Iris pigment epithelial cell (primary cell): ENCODE measurements at places on chromosomes 12 and 14.
A peak's percentile ranks its signal among the peaks of the same experiment; 100 is the strongest.

- no peak for DNase-seq
These were observed 10.0 kb upstream of the TBC1D30 start for GRCh38 chr12:64814432-64814831.

DNA sequence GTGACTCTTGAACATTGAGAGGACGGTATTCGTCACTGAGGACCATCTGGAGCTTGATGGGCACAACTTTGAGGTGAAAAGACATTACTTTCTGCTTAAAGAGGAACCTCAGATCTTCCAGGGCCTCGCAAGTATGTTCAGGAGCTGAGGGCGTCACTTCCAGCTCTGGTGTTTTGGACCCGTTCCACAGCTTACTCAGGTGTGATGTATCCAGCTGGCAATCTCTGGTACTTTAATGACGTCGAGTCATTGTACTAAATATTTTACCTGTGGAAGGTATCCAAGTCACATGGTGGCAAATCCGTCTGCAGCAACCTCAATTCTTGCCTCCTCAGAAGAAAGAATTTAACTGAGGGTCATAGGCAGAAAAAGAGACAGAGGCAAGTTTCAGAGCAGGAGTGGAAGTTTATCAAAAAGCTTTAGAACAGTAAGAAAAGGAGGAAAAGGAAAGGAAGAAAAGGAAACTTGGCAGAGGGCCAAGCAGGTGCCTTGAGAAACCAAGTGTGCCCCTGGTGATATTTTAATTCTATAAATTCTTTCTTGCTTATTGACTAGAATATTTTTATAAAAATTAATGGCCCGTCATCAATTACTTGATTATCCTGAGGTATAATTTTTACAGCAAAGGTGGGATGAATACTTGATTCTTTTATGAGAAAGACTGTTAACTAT lies 250.6 kb downstream of the AEBP2 start:
- no peak for DNase-seq

GRCh38 chr14:104314251-104314941 lies 176.0 kb downstream of the KIF26A start:
- no peak for DNase-seq

GRCh38 chr14:60175255-60175902 lies 10.2 kb upstream of the DHRS7 start:
- no peak for DNase-seq

DNA sequence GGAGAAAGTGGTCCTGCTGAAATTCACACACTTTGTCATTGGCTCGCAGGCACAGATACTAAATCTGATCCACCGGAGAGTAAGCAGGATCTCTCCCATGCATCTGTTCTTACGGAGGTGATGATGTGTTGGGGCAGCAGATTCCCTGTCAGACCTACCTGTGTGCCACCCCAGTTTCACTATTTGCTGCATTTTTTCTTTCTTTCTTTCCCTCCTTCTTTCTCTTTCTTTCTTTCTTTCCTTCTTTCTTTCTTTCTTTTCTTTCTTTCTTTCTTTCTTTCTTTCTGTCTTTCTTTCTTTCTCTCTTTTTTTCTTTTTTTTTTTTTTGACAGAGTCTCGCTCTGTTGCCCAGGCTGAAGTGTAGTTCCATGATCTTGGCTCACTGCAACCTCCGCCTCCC lies 37.4 kb downstream of the WSCD2 start:
- DNase-seq: no peak

- DNase-seq: no peak
These were observed 5.4 kb downstream of the UBR7 start for GRCh38 chr14:93212432-93212831.

- DNase-seq: no peak
These were observed 15.2 kb upstream of the EIF5 start for GRCh38 chr14:103318750-103319419.

DNA sequence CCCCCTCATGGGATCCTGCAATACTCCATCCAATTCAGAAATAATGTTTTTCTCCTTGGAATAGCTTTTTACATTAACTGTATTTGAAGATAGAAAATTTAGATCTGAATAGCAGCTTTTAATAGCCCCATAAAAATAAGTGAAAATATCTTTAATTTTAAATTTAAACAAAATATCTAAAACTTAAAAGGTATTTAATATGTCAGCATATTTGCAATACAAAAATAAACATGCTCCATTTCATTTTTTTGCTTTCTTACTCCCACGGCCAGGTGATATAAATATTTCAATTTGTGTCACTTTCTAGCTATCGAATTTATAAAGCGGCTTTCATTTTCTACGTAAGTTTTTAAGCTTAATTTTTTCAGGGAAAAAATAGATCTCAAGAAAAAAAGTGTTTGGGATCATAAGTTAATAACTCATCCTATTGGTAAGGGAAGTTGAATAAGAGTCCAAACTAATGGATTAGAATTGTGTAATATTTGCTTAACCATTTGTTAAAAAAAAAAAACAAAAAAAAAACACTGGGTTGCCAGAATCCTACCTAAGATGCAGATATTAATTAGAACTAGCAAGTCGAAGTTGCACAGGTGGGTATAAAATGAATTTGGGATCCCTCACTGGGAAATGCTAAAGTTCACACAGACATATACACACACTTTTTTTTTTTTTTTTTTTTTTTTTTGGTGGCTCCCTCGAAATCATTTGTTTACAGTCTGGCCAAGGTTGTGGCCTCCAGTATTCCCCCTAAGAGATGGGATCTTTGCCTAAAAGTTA lies 47.6 kb downstream of the PPP2R5C start:
- no peak for DNase-seq

GRCh38 chr14:24279301-24280186 lies 8.1 kb upstream of the RABGGTA start:
- DNase-seq: no peak

- no peak for DNase-seq
These were observed 56.5 kb upstream of the PAWR start for GRCh38 chr12:79747274-79747673.

DNA sequence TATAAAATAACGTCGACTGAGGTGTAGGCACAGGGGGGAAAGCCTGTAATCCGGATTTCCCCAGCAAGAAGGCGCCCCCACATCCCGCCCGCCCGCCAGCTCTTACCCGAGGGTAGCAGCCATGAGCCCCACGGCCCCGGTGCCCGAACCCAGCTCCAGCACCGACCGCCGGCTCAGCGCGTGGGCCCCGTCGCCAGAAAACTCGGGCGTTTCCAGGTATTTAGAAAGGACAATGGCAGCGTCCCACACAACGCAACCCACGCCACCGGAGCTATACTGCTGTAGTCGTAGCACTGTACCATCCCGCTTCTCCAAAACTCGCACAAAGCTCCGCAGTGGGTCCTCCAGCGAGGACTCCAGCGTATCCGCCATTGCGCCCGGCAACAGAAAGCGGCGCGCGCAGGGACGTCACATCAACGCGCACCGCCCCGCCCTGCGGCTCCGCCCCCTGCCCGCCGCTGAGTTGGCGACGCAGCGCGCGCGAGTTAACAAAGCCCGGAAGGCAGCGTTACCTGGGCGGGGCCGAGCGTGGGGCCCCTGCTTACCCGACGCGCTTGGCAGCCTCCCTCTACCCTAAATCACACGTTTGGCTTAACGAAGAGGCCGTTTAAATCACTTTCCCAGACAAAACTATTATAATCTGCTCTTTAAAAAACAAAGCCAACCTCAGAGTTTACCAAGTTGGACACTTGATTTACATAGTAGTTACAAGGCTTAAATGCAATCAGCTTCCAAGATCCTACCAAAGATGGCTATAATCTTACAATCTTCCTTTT lies at the start of gene VCPKMT:
TSS of gene VCPKMT (minus strand) at position 392 of the 776 bp plus-strand sequence. CDS start at position 372, 20 bp downstream.
- peak; percentile 90 for DNase-seq

GRCh38 chr12:106327309-106327869 lies 24.9 kb downstream of the TCP11L2 start:
- no peak for DNase-seq

- no peak for DNase-seq
These were observed 4.4 kb upstream of the FOS start for GRCh38 chr14:75274050-75274898.

- no peak for DNase-seq
These were observed 77.4 kb downstream of the CLIP1 start for GRCh38 chr12:122345042-122345441.

- DNase-seq: no peak
These were observed 80.8 kb upstream of the PPP1R12A start for GRCh38 chr12:80015660-80016059.

- DNase-seq: peak; percentile 88
These were observed 157.1 kb upstream of the CCND2 start for GRCh38 chr12:4116251-4117111.

DNA sequence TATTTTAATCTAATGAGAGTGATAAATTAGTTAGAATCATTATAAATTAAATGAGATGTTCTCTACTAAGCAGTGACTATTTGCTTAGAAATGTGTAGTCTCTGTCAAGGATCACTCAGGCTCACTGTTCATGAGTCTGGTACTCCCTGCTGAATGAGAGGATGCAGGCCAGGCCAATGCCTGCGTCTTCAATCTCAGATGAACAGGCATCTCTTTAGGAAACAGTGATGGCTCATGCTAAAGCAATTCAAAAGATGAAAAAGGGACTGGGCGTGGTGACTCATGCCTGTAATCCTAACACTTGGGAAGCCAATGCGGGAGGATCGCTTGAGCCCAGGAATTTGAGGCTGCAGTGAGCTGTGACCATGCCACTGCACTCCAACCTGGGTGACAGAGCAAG lies 106.8 kb downstream of the ZFC3H1 start:
- DNase-seq: peak; percentile 89

DNA sequence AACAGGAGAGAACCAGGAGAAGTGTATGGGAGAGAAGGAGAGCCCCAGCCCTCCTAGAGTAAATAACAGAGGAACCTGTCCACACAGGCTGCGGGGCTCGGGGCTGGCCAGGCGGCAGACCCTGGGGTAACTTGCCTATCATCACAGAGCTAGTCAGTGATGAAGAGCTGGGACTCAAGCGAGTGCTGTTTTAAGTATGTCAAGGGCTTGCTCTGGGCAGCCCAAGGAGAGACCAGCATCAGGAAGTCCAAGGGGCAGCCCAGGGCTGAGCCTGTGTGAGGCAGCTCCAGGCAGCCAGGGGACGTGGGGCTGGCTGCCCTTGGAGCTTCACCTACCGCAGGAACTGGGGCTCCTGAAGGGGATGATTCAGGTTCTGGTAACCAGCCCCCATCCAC lies 10.0 kb downstream of the VWF start:
- no peak for DNase-seq

DNA sequence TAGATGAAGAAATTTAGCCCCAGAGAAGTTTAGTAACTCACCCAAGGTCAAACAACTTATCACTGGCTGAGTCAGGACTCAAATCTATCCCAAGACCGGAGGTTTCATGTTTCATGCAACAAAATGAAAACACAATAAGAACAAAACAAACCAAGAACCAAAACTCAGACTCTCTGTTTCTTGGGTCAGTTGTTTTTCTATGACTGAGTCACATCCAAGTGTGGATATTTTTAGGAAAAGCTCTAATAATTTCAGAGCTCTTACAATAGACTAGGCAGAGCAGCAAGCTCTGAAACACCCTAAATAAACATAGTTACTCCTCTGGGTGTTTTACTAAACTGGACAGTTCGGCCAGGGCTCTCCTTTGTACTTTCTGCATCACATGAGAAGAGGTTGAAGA lies 87.6 kb upstream of the PRB2 start:
- DNase-seq: peak; percentile 90

GRCh38 chr14:80387563-80387981 lies 176.3 kb upstream of the DIO2 start:
- peak; percentile 18 for DNase-seq

- peak; percentile 55 for DNase-seq
These were observed 16.4 kb downstream of the NAV3 start for GRCh38 chr12:77847060-77847541.

DNA sequence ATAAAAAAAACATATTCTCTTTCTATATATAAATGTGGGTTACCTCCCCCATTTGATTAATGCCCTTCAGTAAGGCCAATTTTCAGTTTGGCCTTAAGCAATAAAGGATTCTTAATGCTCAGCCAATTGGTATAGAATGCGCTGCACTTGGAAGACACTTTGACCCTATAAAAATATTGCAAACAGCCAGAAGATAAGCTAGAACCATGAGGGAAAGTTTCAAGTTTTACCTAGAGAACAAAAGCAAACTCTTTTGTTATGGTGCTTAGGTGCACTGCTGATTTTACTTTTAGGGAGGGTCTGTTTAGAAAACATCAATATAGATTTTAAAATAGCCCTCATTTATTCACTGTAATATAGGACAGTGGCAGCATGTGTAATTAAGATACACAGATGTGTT lies 251.6 kb upstream of the SLC16A7 start:
- DNase-seq: no peak

DNA sequence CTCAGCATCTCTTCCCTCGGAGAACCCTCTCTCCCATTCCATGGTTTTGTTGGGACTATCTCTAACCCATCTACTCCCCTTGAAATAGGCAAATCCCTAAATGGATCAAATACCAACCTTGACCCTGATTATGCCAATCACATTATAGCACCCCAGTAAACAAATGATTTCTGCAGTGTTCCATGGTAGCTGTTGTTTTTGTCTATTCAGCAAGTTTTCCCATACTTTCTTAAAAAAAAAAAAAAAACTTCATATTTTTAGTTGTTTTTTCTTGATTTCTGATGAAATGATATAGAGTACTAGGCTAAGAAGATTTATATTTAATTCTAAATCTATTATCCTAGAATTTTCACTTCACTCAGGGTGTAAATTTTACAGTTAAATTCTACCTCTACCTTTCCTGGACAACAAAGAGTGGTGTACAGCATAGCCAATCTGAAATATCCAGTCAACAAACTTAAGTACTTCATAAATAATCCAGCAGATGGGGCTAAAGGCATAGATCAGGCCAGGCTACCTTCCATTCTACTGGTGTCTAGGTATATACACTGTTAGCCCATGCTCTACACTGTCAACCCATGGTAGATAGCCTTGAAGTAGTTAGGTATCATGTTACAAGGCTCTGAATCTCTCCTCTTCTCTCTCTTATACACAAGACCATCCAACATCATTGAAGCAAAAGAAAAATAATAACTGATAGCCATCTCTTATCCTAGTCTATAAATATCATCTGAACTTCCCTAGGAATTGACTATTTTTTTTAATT lies 82.2 kb downstream of the PLEKHG7 start:
- peak; percentile 87 for DNase-seq

GRCh38 chr12:70383484-70383883 lies 17.4 kb downstream of the KCNMB4 start:
- DNase-seq: no peak

DNA sequence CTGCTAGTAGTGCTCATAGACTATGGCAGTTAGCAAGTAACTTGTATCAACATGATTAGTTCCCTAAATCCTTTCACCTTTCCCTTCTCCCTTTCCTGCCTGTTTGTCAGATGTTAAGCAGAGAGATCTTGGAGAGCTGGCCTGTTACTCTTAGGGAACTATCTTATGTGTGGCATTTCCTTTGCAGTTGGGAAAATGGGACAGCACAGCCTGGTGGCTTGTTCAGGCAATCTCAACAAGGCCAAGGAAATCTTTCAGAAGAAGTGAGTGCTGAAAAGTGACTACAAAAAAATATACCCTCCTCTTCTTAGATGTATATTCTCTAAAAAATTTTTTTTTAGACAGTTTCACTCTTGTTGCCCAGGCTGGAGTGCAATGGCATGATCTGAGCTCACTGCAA lies 7.4 kb downstream of the PARP2 start:
- DNase-seq: peak; percentile 29

- DNase-seq: no peak
These were observed 155.5 kb downstream of the SLC15A5 start for GRCh38 chr12:16121953-16122352.

- DNase-seq: peak; percentile 18
These were observed 48.0 kb upstream of the PDZRN4 start for GRCh38 chr12:41140117-41140516.
